ENCODE measurements at places on chromosomes 7 and 10.
A peak's percentile ranks its signal among the peaks of the same experiment; 100 is the strongest.

DNA sequence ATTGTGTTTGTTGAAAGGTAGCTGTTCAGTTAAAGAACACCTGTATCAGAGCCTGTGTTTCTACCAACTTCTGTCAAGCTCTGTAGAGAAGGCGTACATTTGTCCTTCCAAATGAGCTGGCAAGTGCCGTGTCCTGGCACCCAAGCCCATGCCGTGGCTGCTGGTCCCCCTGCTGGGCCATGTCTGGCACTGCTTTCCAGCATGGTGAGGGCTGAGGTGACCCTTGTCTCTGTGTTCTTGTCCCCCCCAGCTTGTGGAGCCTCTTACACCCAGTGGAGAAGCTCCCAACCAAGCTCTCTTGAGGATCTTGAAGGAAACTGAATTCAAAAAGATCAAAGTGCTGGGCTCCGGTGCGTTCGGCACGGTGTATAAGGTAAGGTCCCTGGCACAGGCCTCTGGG, 154.9 kb downstream of the EGFR start:
- no peak for DNase-seq

- DNase-seq, result no peak
Measured at GRCh38 chr7:93933156-93933555, 11.6 kb downstream of the GNG11 start.

- no peak for DNase-seq
Measured at GRCh38 chr10:91907033-91907594, 2.2 kb downstream of the FGFBP3 start.

- DNase-seq, result no peak
Measured at GRCh38 chr10:79937701-79938151, 11.2 kb downstream of the SFTPD start.

- no peak for DNase-seq
Measured at GRCh38 chr10:44334091-44334490, 50.8 kb downstream of the CXCL12 start.

GRCh38 chr7:147796581-147796980, 794.0 kb upstream of the C7orf33 start:
- no peak for DNase-seq

GRCh38 chr7:46759711-46760480, 822.0 kb downstream of the TNS3 start:
- DNase-seq, result no peak

DNA sequence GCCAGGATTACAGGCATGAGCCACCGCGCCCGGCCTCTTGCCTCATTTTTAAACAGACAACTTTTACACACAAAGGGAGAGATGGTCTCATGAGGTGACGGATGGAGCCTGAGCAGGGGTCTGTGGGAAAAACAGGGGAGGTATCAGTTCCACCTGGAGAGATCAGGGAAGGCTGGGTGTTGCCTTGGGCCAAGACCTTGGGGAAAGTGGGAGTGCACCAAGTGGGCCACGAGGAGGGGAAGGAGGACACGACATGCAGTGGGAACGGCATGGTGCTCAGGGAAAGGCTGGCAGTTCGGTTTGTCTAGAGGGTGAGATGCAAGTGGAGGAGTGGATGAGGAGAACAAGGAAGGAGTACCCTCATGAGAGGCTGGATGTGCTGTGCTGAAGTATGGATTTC, 8.9 kb upstream of the ZNF777 start:
- DNase-seq, result no peak

GRCh38 chr7:137669706-137670105, 177.1 kb downstream of the DGKI start:
- no peak for DNase-seq

DNA sequence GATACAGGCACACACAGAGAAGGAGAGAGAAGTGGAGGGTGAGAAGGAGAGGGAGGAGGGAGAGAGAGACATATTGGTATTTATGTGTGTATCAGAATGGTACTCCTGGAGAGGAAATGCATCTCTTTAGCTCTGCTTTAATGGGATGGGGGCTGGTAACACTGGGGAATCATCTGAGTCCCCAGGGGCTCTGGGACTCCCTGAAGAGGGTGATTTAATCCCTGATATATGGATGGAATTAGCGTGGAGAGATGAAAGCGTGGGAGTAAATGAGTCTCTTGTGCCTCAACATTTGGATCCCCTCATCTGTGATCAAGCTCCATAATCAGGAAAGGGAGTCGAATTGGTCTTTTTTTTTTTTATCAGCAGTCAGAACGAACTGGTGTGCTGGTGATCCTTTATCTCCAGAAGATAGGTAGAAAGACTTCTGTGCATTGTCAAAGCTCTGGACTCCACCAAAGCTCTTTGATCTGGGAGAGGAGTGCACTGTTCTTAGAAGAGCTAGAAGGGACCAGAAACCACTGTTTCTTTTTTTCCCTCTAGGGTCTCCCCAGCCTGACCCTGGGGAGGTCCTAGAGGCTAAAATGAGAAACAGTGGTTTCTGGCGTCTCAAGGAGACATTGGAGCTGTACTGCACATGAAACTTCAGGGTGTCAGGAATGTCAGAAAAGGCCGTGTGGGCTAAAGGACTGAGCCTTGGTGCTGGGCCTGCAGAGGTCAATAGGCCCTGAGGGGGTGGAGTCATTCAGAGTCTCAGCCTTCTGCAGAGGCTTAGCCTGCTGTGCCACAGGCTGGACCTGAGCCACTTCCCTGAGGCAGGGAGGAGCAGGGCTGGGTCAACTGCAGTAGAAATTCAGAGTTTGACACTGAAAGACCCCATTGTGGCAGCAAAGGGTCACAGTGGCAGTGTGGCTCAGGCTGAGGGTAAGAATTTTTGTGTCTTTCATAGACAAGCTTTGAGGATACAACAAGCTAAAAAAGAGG, 234.4 kb upstream of the SLC26A5 start:
- no peak for DNase-seq

DNA sequence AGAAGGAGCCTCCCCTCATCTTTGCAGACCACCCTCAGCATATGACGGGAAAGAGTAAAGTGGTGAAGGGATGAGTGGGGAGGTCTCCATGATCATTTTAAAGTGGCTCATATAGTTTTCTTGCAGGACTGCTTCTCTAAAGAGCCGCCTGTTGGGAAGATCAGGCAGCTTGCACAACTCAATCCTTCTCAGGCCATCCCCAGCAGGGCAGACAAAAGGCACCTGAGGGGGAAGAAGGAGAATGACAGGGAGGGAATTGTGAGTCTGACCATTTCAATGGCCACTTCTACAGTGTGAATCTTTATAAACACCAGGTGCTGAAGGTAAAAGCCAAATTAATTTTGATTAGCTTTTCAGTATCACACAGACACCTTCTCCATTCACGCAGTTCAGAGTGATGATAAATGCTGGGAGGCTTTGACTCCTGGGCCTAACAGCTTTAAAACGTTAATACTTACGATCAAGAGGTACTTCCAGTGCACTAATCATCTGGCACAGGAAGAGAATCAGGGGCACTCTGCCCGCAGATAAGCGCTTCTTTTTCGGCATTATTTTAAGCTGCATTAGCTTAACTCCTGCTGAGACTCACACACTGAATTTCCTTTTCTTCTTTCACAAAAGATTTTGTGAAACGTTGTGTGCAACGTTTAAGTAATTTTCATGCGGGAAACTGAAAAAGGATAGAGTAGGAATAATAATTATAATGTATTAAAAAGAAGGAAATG, 109.5 kb upstream of the LAMB4 start:
- no peak for DNase-seq

GRCh38 chr7:91043186-91043585, 221.0 kb upstream of the FZD1 start:
- DNase-seq, result no peak

GRCh38 chr7:155597753-155598140, 46.7 kb upstream of the RBM33 start:
- DNase-seq, result peak; percentile 79

- DNase-seq, result no peak
Measured at GRCh38 chr7:36301914-36302771, 87.5 kb upstream of the ANLN start.

DNA sequence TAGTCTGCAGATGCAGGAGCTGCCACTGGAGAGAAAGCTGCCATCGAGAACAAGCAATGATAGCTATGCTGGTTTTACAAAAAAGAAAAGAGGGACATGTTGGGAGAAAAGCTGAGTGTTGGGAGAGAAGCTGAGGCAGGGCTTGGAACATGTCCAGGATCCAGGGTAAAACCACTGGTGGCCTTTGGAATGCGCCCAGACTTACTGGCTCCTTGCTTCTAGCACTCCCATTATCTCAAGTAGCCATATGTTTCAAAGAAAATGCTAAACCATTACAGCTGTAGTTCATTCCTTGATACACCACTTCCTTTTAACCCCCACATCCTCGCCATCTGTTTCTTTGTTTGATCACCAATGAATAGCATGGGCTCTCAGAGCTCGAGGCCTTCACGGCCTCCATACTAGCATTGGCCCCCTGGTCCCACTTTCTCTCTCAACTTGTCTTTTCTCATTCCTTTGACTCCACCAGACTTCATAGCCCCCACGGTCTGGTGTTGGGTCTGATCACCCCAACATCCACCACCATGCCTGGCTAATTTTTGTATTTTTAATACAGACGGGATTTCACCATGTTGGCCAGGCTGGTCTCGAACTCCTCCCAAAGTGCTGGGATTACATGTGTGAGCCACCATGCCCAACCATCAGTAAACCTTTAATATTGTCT, 23.8 kb upstream of the PLAC9 start:
- no peak for DNase-seq

GRCh38 chr7:120353171-120353570, 80.2 kb downstream of the KCND2 start:
- DNase-seq, result no peak

GRCh38 chr10:105017116-105017515, 376.0 kb downstream of the SORCS3 start:
- no peak for DNase-seq

GRCh38 chr7:103893350-103893749, 96.1 kb downstream of the RELN start:
- peak; percentile 87 for DNase-seq

GRCh38 chr10:31709028-31709427, 219.6 kb downstream of the ARHGAP12 start:
- no peak for DNase-seq

DNA sequence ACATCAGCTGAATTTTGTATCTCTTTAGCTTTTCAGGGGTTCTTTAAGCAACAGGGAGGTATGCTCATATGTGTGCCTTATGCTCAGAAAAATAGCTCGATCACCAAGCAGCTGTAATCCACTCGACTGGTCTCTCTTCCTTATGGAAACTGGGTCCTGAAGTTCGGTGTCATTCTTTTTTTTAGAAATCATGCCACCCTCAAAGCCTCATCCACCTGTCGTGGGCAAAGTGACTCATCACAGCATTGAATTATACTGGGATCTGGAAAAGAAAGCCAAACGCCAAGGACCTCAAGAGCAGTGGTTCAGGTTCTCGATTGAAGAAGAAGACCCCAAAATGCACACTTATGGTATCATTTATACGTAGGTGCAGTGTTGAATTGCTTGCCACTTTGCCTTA, 83.6 kb downstream of the FANK1 start:
- no peak for DNase-seq

- no peak for DNase-seq
Measured at GRCh38 chr10:48187713-48188485, 86.6 kb downstream of the FRMPD2 start.

DNA sequence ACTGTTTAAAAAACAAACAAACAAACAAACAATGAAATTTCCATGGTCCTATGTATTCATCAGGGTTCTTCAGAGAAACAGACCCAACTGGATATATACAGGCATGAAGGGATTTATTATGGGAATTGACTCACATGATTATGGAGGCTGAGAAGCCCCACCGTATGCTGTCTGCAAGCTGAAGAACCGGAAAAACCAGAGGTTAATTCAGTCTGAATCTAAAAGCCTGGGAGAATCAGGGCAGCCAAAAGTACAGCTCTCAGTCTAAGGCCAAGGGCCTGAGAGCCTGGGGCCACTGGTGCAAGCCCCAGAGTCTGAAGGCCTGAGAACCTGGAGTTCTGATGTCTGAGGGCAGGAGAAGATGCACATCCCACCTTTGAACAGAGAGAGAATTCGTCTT, 163.5 kb downstream of the MDFIC start:
- no peak for DNase-seq

- DNase-seq, result no peak
Measured at GRCh38 chr10:96828609-96829008, 3.5 kb upstream of the LCOR start.

- no peak for DNase-seq
Measured at GRCh38 chr10:47374611-47375536, 9.2 kb downstream of the ZNF488 start.

DNA sequence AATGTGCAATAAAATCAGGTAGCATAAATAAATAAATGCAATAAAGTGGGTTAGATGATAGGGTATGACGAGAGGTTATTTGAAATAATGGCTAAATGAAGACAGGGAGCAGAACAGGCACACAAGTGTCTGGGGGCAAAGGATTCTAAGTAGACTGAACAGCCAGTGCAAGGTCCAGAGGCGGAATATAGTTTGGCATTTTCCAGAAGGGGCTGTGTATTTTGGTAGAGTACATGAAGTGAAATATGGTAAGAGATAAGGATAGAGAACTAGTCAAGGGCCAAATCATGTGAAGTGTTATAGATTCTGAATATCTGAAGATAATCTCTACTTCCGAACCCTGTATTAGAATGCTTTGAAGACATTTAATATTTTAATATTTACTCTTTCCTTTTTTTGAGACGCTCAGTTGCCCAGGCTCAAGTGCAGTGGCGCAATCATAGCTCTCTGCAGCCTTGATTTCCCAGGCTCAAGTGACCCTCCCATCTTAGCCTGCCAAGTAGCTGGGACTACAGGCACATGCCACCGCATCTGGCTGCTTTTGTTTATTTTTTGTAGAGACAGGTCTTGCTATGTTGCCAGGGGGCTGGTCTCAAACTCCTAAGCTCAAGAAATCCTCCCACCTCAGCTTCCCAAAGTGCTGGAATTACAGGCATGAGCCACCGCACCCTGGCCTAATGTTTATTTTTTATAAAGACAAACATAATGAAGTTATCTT, 44.4 kb upstream of the CD36 start:
- no peak for DNase-seq

- DNase-seq, result no peak
Measured at GRCh38 chr10:43814663-43815062, 166.0 kb upstream of the ZNF32 start.

GRCh38 chr7:25246306-25246705, 18.0 kb upstream of the NPVF start:
- DNase-seq, result no peak

- no peak for DNase-seq
Measured at GRCh38 chr10:1509011-1509530, 228.3 kb downstream of the ADARB2 start.

GRCh38 chr10:1085258-1085657, 29.1 kb downstream of the WDR37 start:
- no peak for DNase-seq

- no peak for DNase-seq
Measured at GRCh38 chr10:12438919-12439692, 89.8 kb downstream of the CAMK1D start.

DNA sequence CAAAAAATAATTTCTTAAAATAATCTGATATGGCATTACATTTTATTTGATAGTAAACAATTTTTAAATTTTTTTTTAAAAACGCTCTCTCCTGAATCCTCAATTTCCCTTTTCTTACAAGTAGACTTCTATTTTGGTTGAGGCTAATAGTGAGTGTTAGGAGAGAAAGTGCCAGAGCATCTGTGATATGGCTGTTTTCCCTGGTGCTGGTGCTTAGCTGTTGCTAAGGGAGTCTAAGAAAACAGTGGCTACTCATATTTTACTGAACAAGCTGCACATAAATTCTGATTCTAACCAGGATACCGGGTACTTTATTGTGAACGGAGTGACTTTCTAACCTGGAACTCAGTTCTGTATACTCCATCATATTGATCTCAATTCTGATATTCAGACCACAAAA, 311.1 kb upstream of the KIAA1217 start:
- no peak for DNase-seq

All from NCI-H526 treated with DMSO at 0.1 percent for 48 hours (cell line).